T-cell (primary cell): ENCODE measurements at places on chromosomes 12 and 14. TPM values are rescaled to one million over a fixed set of nuclear protein-coding genes. Genes with fewer than 3 reads are reported as not detected.

GRCh38 chr12:132194056-132194455 lies 49.8 kb downstream of the NOC4L start:
- DNase-seq: no peak
- H3K4me3 ChIP-seq: peak overlapping the region; percentile 3
- H3K4me1 ChIP-seq: peaks cover 17% of the 10 kb centered on the region
- no peak overlapping the region for H3K27ac ChIP-seq
- H3K36me3 ChIP-seq: no peaks in the 10 kb centered on the region

- no peaks in the 10 kb centered on the region for H3K4me1 ChIP-seq
- no peaks in the 10 kb centered on the region for H3K36me3 ChIP-seq
- no peak overlapping the region for H3K27ac ChIP-seq
- no peak overlapping the region for H3K4me3 ChIP-seq
Observed at GRCh38 chr12:100295764-100296555, 29.0 kb downstream of the SCYL2 start.

Gene RPL10L
- not detected for total RNA-seq

Gene ANHX
- not detected for total RNA-seq

DNA sequence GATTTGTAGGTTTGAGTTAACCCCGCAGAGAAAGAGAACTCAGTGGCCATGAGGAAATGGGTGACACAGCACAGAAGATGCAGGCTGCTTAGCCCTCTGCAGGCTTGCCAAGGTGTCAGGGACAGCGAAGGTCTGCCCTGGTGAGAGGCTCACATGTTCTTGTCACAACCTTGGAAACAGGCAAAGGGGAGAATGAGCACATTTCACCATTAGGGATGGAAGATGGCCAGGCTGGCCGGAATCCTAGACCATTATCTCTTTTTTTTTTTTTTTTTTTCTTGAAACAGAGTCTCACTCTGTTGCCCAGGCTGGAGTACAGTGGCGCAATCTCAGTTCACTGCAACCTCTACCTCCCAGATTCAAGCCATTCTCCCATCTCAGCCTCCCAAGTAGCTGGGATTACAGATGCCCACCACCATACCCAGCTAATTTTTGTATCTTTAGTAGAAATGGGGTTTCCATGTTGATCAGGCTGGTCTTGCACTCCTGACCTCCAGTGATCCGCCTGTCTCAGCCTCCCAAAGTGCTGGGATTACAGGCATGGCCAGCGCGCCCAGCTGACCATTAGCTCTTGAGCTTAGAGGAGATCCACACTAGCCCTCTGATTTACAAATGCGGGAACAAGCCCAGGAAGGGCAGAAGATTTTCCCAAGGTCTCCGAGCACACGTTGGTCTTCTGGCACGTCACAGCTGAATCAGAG lies 34.6 kb downstream of the LTBP2 start:
- peaks cover 33% of the 10 kb centered on the region for H3K27me3 ChIP-seq
- no peak for DNase-seq
- H3K36me3 ChIP-seq: no peaks in the 10 kb centered on the region
- no peak overlapping the region for H3K4me3 ChIP-seq

- no peak overlapping the region for H3K4me3 ChIP-seq
- H3K4me1 ChIP-seq: peaks cover 17% of the 10 kb centered on the region
- DNase-seq: no peak
- H3K36me3 ChIP-seq: no peaks in the 10 kb centered on the region
Observed at GRCh38 chr12:104534857-104535248, 78.1 kb downstream of the CHST11 start.

- H3K4me3 ChIP-seq: no peak overlapping the region
- no peak overlapping the region for H3K27ac ChIP-seq
- H3K36me3 ChIP-seq: no peaks in the 10 kb centered on the region
- H3K4me1 ChIP-seq: no peaks in the 10 kb centered on the region
- no peak for DNase-seq
Observed at GRCh38 chr12:103013741-103014300, 56.3 kb downstream of the ASCL1 start.

DNA sequence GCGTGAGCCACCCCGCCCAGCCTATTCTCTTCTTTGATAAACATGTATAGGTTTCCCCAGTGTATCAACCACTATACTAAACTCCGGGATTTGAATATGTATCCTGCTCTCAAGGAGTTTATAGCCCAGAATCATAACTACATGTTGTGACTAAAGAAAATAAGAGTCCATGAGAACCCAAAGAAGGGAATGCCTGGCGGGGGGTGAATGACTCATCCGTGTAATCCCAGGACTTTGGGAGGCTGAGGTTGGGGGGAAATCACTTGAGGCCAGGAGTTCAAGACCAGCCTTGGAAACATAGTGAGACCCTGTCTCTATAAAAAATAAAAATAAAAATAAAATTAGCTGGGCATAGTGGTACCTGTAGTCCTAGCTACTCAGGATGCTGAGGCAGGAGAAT lies 57.2 kb downstream of the SIX6 start:
- no peaks in the 10 kb centered on the region for H3K4me1 ChIP-seq
- no peak for DNase-seq
- no peaks in the 10 kb centered on the region for H3K27me3 ChIP-seq
- H3K36me3 ChIP-seq: no peaks in the 10 kb centered on the region
- no peak overlapping the region for H3K27ac ChIP-seq
- H3K4me3 ChIP-seq: no peak overlapping the region

- no peaks in the 10 kb centered on the region for H3K27me3 ChIP-seq
- no peak overlapping the region for H3K27ac ChIP-seq
- H3K36me3 ChIP-seq: no peaks in the 10 kb centered on the region
- H3K4me3 ChIP-seq: peak overlapping the region; percentile 82
Observed at GRCh38 chr12:49264466-49264872, 413 bp upstream of the TUBA1C start.

Gene KLHL33
- total RNA-seq: 0.65 TPM

Gene SERPINA3
- total RNA-seq: 4.0 TPM

DNA sequence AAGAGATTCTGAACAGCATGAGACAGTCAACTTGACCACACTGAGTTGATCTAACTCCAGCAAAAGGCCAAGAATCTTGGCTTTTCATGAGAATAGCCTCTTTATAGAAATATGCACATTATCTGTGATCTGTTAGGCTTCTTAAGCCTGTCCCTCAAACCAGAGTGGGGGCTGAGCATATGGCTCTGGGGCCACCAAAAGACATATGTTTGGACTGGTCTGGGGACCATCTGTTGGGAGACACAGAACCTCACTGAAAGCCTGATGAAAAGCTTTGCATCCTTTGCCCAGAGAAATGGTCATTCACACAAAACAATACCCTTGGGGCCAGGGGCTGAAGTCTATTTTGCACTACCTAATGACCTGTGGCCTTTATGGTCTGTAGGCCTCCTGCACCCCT lies 165.3 kb upstream of the PRMT8 start:
- no peak for DNase-seq
- no peak overlapping the region for H3K27ac ChIP-seq
- H3K27me3 ChIP-seq: peaks cover 23% of the 10 kb centered on the region
- H3K4me3 ChIP-seq: no peak overlapping the region

GRCh38 chr14:49933128-49933527 lies 40.2 kb downstream of the ARF6 start:
- DNase-seq: no peak
- no peaks in the 10 kb centered on the region for H3K27me3 ChIP-seq
- H3K4me3 ChIP-seq: no peak overlapping the region
- no peaks in the 10 kb centered on the region for H3K36me3 ChIP-seq
- peaks cover 2% of the 10 kb centered on the region for H3K4me1 ChIP-seq
- H3K27ac ChIP-seq: no peak overlapping the region

- H3K36me3 ChIP-seq: no peaks in the 10 kb centered on the region
- H3K27me3 ChIP-seq: peaks cover 20% of the 10 kb centered on the region
- no peak for DNase-seq
Observed at GRCh38 chr14:53957739-53958138, 1.1 kb upstream of the BMP4 start.

- peak overlapping the region; percentile 94 for H3K27ac ChIP-seq
- DNase-seq: peak; percentile 47
- H3K4me3 ChIP-seq: no peak overlapping the region
- H3K36me3 ChIP-seq: no peaks in the 10 kb centered on the region
Observed at GRCh38 chr12:92030618-92031017, 115.0 kb downstream of the BTG1 start.

DNA sequence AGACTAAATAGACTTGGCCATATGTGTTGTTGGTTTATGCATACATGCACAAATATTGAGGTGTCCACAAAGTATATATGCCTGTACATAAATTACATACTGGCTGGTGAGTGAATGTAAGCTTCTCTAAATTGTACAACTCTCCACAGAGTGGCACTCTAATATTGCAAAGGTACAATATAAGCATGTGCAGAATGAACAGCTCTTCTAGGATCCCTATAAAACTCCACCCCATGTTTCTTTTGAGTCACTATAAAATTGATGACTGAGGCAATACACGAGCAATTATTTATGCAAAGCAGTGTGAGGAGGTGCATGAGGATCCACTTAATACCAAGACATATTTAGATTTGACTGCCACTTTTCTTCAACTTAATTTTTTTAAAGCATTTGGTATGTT lies 172.2 kb downstream of the NAV3 start:
- H3K4me1 ChIP-seq: no peaks in the 10 kb centered on the region
- no peaks in the 10 kb centered on the region for H3K36me3 ChIP-seq
- DNase-seq: no peak
- no peak overlapping the region for H3K27ac ChIP-seq
- no peak overlapping the region for H3K4me3 ChIP-seq
- H3K27me3 ChIP-seq: no peaks in the 10 kb centered on the region

Gene SLC22A17
- total RNA-seq: 12.0 TPM

DNA sequence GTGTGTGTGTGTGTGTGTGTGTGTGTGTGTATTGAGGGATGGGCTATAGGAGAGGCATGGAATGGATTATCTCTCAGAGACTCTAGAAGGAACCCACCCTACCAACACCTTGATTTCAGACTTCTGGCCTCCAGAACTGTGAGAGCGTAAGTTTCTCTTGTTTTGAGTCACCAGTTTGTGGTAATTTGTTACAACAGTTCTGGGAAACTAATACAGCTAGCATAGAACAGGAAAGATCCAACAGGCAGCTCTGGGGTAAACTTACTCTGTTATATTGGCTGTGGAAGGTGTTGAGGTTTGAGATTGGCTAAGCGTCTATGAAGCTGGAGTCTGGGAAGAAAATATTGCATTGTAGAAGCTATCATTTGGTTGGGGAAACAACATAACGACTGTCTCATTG lies 334.3 kb downstream of the AACS start:
- no peaks in the 10 kb centered on the region for H3K36me3 ChIP-seq
- no peaks in the 10 kb centered on the region for H3K4me1 ChIP-seq
- H3K27me3 ChIP-seq: peaks cover 2% of the 10 kb centered on the region
- no peak overlapping the region for H3K27ac ChIP-seq
- no peak overlapping the region for H3K4me3 ChIP-seq

Gene MIPOL1
- total RNA-seq: 0.28 TPM

DNA sequence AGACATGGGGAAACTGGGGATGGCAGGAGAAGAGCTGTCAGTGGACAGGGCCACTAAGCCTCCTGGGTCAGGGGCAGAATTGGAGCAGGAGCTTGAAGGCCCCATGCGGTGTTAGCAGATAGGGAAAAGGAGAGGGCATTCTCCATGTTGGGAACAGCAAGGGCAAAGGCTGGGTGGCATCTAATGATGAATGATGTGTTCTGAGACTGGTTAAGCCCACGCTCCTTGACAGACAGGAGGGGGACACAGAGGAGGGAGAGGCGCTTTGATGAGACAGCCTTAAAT lies 63.0 kb downstream of the CLMN start:
- H3K4me3 ChIP-seq: no peak overlapping the region
- DNase-seq: no peak
- no peak overlapping the region for H3K27ac ChIP-seq
- no peaks in the 10 kb centered on the region for H3K4me1 ChIP-seq
- H3K36me3 ChIP-seq: no peaks in the 10 kb centered on the region

DNA sequence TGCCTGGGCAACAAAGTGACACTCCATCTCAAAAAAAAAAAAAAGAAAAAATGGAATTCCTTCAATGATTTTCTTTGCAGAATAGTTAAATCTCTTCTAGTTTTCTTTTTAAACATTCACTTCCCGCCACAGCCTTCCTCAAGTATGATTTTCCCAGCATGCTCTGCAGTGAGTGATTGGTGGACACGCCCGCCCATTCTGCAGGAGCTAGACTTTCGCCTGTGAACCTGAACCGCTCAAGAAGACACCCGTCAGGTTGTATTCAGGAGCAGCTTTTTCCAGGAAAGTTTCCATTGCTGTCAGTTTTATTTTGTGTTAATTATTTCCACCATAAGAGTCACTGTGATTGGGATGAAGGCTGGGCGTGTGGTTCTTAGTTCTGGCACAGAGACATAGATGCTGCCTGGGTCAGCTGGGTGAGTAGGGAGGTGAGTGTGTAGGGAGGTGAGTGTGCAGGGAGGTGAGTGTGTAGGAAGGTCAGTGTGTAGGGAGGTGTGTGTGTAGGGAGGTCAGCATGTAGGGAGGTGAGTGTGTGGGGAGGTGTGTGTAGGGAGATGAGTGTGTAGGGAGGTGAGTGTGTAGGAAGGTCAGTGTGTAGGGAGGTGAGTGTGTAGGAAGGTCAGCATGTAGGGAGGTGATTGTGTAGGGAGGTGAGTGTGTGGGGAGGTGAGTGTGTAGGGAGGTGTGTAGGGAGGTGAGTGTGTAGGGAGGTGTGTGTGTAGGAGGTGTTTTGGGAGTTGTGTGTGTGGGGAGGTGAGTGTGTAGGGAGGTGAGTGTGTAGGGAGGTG lies 76.2 kb downstream of the KIF26A start:
- DNase-seq: no peak
- no peak overlapping the region for H3K4me3 ChIP-seq
- no peak overlapping the region for H3K27ac ChIP-seq
- H3K4me1 ChIP-seq: no peaks in the 10 kb centered on the region
- H3K27me3 ChIP-seq: no peaks in the 10 kb centered on the region

DNA sequence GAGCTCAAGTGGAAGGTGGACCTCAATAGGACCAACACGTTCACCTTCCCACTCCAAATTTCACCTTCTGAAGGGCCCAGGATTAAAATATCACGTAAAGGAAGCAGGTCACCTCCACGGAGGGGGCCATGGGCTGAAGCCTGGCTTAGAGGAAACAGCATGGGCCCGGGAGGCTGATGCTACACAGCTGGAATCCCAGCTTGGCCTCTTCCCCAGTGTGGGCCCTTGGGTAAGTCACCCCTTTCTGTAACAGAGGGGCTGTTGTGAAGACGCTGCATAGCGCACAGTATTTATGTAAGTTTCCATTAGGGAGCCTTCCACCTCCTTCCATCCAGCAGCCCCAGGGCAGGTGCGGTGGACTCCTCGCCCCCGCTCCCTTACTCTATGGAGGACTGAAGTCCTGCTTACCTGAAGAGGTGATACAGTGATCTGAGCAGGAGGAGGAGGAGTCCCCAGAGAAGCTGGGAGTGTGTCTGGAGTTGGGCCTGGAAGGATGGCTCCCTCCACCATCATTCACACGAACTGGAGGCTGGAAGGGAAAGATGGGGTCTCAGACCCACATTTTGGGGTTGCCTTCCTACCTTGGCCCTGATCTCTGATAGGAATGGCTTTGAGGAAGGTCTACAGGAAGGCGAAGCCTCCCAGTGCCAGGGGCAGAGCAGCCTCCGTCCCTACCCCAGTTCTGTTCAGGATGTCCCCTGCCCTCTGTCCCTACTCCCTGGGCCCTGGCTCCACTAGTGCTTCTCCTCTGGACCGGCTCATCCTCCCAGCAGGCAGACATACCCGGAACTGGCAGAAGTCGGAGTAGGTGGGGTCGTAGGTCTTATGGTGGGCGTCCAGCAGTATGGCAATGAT lies 37.2 kb upstream of the HDAC7 start:
- H3K4me1 ChIP-seq: no peaks in the 10 kb centered on the region
- no peaks in the 10 kb centered on the region for H3K36me3 ChIP-seq
- H3K27ac ChIP-seq: no peak overlapping the region

GRCh38 chr12:103645202-103645601 lies 58.1 kb downstream of the STAB2 start:
- H3K27ac ChIP-seq: no peak overlapping the region
- no peak overlapping the region for H3K4me3 ChIP-seq
- no peak for DNase-seq

GRCh38 chr12:6205144-6205539 lies 4.9 kb downstream of the CD9 start:
- no peak overlapping the region for H3K27ac ChIP-seq
- H3K36me3 ChIP-seq: no peaks in the 10 kb centered on the region
- peaks cover 3% of the 10 kb centered on the region for H3K4me1 ChIP-seq
- H3K27me3 ChIP-seq: peaks cover 48% of the 10 kb centered on the region
